GM03348 (cell line): ENCODE measurements at places on chromosomes 3 and 15.
A peak's percentile ranks its signal among the peaks of the same experiment; 100 is the strongest.

DNA sequence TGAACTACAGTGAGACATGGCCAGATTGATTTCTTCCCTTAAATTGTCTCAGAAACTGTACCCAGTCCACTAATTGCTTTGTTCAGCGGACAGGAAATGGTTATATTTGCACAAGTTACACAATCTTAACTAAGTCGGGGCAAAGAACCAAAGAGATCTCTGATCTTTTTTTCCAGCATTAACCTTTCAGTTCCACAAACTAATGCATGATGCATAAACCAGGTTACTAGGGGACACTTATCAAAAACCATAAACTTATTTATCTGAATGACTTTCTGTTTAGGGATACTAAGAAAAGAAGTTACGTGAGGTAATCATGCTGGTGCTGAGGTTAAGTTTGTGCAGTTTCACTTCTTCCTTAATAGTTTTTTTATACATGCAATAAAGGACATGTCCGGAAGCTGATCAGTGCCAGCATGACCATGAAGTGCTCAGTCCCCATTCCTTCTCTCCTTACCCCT lies 22.4 kb downstream of the FNDC3B start:
- DNase-seq = no peak

DNA sequence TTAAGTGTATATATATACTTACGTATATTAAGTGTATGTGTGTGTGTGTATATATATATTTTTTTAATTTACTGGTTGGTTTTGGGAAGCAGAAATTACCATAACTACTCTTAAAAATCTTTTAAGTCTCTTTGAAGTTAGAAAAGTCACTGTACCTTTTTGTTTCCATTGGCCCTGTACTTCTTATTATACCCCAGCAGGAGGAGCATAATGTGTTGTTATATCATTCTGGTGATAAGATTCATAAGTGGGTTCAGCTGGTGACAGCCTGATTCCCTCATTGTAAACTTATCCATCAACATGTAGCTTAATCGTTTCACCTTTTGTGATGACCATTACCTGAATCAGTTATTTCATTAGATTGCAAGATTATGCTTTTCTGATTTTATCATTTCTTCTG lies 30.8 kb downstream of the MLH1 start:
- peak; percentile 16 for DNase-seq

GRCh38 chr15:85496151-85496550 lies 115.7 kb downstream of the AKAP13 start:
- DNase-seq = no peak

DNA sequence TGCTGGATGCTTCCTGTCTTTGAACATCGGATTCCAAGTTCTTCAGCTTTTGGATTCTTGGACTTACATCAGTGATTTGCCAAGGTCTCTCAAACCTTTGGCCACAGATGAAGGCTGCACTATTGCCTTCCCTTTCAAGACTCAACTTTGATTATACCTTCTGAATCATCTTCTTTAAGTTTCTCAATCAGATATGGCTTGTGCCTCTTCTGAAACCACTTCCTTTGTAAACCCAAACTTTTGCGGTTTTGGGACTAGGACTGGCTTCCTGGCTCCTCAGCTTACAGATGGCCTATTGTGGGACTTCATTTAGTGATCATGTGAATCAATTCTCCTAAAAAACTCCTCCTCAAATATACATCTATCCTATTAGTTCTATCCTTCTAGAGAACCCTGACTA lies 47.1 kb upstream of the CADPS start:
- no peak for DNase-seq

DNA sequence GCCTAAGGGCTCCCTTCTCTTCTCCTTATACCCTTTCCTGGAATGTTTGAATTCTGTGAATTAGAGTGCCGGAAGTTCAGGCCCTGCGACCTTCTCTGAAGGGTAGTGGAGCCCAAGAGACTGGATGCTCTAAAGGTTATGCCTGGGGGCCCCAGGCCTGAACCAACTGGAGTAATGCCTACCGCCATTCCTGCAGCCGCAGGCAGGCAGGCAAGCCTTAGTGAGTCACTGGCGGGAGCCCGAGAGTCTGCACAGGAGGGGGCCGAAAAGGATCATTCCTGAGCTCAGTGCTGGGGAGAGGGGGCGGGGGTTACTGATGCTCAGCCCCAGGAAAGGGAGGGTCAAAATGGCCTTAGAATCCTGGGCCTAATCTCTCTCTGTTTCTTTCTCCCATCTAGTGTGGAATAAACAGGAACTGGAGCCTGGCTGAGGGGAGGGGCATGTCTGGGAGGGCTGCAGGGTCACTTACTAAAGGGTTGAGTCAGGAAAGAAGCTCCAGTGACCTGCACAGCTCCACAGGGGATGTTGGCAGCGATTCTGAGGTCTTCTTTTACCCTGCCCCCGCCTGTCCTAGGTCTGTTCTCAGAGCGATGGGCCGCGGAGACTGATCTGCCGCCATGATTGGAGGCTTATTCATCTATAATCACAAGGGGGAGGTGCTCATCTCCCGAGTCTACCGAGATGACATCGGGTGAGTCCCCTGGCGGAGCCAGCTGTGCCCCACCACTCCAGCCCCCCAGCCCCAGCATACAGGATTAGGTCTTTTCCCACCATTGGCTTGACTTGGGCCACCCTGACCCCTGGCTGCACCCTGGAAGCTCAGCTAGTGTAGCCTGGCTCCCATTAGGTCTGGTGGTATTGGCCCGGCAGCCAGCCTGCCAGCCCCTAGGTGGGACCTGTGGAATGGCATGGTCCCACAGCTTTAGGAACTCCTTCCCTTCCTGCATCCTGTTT lies 2.0 kb downstream of the AP2M1 start:
- peak; percentile 90 for DNase-seq
